SJSA1 (cell line): ENCODE measurements at places on chromosomes 7 and 10. TPM values are rescaled to one million over a fixed set of nuclear protein-coding genes. Genes with fewer than 3 reads are reported as not detected.

MLXIPL gene
- total RNA-seq = not detected in 2 replicates

RAMP3 gene
- total RNA-seq = not detected in 2 replicates

DNA sequence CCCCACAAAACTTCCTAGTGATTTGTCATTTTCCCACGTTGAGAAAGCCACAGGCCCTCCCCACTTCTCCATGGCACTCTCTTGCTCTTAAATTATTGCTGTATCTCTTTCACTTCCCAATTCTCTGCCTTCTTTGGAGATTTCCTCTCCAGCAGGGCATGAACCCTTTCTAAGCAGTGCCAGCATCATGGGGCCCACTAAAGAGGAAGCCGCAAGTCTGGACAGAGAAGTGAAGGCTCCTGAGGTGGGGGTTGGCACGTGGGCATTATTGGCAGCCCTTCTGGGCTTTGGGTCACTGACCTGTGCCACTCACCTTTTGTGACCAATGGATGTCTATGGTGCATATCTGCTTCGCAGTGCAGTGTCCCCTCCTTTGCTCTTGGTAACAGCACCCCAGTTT lies 97.7 kb upstream of the TCF7L2 start:
- DNase-seq = no peak

- no peak for DNase-seq
These were observed 75.0 kb upstream of the HECTD2 start for GRCh38 chr10:91335147-91335546.

DNA sequence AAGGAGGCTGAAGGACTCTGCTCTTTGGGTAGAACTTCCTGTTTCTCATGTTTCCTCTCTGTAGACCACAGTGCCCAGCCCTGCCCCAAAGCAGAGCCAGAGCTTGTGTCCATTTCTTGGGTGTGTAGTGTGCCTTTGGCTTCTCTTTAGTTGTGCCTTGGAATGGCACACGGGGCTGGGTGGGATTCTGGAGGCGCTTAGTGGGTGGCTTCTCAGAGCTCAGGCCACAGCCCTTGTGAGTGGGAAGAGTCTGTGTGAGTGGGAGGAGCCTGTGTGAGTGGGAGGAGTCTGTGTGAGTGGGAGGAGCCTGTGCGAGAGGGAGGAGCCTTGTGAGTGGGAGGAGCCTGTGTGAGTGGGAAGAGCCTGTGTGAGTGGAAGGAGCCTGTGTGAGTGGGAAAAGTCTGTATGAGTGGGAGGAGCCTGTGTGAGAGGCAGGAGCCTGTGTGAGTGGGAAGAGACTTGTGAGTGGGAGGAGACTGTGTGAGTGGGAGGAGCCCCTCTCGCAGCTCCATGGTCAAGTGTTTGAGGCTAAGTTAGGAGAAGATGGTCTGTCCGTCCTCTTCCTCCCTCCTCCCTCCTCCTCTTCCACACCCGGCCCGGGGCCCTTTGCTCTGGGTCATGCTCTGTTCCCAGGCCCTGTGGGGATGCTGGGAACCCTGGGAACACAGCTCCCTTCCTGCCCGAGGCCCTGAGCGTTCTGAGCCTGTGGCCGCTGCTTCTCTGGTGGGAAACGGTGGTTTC lies 153.0 kb downstream of the GRK5 start:
- DNase-seq = no peak

DNA sequence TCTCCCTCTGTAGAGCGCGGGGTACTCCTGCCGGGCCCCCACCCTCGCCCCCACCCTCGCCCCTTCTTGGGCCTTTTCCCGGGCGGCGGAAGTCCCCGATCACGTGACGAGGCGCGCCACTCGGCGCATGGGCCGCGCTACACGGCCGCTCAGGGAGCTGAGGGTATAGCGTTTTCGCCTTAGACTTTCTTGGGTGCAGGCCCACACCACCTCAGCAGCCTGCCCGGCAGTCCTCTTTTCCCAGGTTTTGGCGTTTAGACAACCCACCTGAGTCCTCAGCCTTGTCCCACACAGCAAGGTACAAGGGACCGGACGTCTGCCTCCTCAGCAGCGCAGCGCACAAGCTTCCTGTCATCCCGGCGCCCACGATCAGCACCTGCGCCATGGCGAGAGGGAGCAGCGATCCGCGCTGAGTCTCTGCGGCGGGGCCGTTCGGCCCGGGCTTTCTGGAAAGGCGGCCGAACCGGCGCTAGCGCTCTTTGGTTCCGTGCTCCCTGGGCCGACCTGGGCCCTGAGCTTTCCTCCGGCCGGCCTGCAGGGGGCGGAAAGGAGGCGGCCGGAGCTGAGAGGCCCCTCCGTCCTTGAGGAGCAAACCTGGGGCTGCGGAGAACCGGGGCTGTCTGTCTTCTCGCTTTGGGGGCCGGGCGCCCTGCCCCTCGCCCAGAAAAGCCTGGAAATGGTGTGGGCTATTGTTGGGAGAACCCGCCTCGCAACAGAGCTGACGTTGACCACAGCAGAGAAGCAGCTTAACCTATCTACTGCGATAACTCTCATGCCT lies at the start of gene RNLS:
Gene RNLS, minus strand, starts transcription at position 513 of the 778 bp plus-strand sequence.
- no peak for DNase-seq
